ENCODE measurements at places on chromosomes 3 and 15.

- no peak for DNase-seq
Observed at GRCh38 chr3:171000281-171000680, 26.2 kb downstream of the SLC2A2 start.

DNA sequence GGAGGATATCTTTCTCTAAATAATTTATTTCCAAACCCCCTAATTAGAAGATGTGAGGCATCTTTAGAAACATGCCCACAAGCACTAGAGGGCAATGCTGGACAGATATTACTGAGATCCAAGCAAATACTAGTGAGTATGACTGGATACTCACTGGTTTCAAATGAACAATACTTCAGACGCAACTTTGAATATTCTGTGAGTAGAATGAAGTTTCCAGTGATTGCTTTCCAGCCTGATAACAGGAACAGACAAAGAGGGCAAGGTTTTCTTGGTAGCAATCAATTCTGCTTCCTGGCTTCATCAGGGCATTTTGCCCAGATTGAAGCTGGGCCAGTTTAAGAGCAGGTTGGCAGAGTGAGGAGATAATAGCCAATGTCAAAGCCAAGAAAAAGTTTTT is 442.6 kb upstream of the PDZRN3 start:
- DNase-seq: no peak

- no peak for DNase-seq
Observed at GRCh38 chr3:197554196-197554561, 1.6 kb downstream of the BDH1 start.

DNA sequence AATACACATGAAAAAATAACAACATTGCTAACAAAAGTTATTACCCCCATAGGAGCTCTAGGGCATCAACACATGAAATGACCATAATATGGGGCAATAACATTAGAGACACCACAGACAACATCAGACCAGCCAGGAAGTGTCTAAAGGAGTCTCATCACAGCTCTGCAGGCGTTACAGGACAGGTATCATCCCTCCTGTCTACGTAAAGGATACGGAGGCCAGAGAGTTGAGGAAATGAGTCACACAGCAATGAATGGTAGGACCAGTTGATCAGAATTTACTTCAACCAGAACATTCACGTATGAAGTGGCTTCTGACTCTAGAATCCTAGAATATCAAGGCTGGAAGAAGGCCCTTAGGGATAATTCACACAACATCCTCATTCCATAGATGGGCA is 1.8 kb downstream of the NME9 start:
- no peak for DNase-seq

GRCh38 chr3:150237490-150237889 is 170.6 kb upstream of the TSC22D2 start:
- no peak for DNase-seq

DNA sequence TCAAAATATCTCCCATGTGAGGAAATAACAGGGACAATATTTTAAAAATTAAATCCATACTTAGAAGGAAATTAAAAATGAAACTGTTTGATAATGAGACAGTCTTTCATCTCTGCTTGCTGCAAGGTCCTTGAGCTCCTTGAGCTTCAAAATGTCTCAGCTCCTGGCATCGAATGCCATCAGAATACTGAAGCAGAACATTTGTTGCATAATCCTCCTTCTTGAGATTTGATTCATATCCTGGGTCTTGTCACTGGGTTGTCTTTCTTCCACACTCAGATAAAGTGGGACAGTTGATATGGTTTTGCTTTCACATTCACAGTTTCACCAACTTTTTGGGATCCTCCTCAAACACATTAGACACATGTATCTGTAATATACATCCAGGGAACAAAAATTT is 27.8 kb downstream of the COL8A1 start:
- DNase-seq: no peak

- DNase-seq: no peak
Observed at GRCh38 chr15:39388118-39388517, 192.8 kb upstream of the THBS1 start.
